ENCODE measurements at places on chromosomes 4 and X.

DNA sequence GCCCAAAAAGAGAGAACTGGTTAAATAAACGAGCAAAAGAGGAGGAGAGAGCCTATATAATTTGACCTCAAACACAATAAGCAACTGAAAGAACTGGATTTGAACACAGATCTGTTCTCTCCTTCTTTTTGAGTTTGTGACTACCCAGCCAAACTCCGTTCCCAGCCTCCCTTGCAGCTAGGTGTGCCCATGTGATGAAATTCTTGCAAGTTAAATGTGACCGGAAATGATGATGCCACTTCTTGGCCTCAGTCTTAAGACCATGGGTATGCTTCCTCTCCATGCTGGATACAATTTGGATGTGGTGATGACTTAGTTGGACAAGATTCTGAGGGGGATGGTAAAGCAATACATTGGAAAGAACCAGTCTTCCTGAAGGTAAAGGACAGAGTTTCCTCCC is 204.1 kb downstream of the PTTG2 start:
- DNase-seq, result no peak

DNA sequence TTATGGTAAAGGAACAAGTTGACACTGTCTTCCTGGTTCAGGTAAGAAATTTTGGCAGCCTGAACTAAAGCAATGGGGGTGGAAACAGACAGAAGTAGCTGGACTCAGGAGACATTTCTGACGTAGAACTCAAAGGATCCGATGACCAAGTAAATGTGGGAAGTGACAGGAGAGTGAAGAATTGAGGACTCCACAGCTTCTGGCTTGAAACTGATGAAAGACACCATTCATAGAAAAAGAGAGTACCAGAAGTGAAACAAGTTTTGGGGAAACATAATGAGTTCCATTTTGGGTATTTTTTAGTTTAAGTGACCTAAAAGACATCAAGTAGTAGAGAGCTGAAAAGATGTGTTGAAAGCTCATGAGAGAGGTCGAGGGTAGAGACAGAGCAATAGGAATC is 5.7 kb downstream of the FAM120C start:
- DNase-seq, result no peak

GRCh38 chr4:5206016-5206790 is 154.9 kb downstream of the STK32B start:
- no peak for DNase-seq

DNA sequence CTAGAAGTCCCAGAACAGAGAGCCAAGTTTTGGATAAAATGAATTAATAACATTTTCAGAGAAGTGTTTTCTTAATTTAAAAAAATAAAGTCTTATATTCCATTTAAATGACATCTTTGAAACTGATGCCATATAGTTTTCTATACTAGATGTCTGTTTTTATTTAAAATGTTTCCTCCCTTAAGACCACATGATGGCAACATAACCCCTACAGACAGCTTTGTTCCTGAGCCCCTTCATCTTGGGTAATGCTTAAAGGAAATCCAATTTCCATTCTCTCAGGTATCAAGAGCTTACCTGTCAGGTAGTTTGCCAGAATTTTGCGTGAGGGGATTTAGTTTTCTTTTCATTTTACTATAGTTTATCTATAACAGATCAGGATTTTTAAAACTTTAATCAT is 181.4 kb upstream of the UGT8 start:
- DNase-seq, result no peak

DNA sequence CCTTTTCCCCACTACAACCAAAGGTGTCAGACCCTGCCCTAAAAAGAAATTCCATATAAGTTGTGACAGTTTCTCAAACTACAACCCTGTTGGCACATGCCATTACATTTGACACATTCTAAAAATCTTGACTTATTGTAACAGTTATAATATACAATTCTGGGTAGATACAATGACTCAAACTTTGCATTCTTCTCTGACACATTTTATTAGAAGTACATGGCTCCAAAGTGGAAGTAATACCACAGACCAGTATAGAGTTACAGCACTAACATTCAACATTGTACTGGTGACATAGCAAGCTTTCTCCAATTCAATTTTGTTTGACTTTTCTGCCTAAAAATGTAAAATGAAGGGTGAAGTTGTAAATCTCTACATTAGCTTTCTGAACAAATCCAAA is 196.6 kb upstream of the ETNPPL start:
- no peak for DNase-seq

DNA sequence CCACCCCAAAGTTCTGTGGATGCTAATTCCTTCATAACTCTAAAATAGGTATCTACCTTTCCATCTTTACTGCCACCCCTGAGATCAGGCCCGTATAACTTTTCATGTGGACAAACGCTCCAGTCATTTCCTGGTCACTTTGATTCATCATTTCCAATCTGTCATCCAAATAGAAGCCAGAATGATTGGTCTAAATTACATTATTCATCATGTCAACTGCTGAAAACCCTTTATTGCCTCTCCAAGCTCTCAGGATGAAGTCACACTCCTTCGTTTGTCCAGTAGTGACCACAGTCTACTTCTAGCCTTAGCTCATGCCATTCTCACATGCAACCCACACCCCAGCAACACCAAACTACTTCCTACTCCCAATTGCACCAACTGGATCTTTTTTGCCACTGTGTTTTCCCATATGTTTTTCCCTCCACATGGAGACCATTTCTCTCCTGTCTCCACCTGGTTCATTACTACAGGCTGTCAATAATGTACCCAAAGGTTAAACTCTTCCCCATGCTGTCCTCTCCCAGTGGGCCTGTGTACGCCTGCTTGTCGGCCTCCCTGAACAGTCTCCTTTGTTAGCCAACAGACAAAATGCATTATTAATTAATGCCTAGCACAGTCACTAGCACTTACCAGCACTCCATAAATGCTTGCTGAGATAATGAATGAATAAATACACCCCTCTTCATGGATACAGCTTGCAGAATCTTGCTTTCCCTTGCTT is 382.6 kb upstream of the NOCT start:
- DNase-seq, result no peak

GRCh38 chrX:69493193-69493592 is 10.9 kb upstream of the NALF2 start:
- DNase-seq, result no peak

- no peak for DNase-seq
Observed at GRCh38 chr4:119017636-119018035, 118.0 kb upstream of the MYOZ2 start.

- DNase-seq, result no peak
Observed at GRCh38 chr4:97643179-97643578, 500.1 kb downstream of the STPG2 start.

- DNase-seq, result no peak
Observed at GRCh38 chrX:28586286-28586685, 960 bp upstream of the IL1RAPL1 start.

- no peak for DNase-seq
Observed at GRCh38 chrX:150361070-150361776, 1.9 kb upstream of the MAMLD1 start.

DNA sequence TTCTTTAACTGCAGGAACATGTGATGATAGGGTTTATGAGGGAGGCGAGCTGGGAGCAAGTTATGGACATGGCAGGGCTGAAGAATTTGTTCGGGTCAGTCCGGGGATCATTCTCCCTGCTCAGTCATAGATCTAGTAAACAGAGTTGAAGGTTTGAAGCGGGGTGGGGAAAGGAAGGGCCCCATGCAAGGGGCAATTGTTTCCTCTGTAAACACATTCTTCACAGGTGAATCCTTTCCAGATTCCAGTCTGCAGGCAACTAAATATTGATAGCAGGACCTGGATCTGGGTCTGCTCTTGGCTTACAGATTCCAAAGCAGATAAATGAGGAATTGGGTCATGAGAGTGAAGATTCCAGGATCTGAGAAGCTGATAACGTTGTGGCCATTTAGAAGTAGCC is 44.3 kb upstream of the ARHGAP24 start:
- no peak for DNase-seq

- no peak for DNase-seq
Observed at GRCh38 chr4:8334786-8335460, 65.4 kb downstream of the HTRA3 start.

DNA sequence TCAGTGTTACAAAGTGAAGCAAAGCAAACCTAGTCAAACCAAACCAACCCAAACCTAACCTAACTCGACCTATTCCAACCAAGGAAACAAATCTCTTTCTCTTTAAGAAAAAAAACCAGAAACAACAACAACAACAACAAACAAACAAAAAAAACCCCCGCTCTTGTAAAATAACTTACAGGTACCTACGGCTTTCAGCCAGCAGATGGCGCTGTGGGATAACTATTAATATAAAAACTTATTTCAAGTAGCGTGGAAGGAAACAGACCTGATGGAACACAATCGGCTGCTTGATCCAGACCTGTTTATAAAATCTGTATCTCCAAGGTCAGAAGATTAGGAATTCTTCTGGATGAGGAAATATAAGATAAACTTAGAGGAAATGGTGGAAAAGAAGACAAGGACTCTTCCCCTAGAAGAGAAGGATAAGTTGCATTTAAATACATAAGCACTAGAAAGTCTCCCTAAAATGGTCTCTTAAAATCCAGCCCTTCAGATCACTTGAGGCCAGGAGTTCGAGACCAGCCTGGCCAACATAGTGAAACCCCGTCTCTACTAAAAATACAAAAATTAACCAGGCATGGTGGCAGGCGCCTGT is 34.4 kb upstream of the CDKL5 start:
- DNase-seq, result peak; percentile 46

DNA sequence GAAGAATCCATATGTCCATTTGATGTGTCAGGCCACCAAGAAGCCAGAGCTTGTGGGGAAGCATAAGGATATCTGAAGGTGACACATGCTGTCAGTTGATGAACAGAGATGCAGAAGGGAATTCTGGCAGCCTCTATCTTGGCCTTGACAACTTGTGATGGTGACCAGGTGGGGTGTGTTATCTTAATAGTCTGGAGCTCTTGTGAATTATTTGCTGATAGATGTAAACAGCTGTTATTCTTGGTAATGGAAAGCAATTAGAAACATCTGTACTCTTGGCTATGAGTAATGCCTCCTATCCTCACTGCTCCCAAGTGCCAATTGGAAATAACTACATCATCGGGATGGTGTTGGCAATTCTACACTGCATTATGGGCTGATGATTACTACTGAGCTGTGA is 51.9 kb downstream of the NAA11 start:
- DNase-seq, result no peak

- no peak for DNase-seq
Observed at GRCh38 chr4:123784626-123785025, 388.0 kb downstream of the SPRY1 start.

- no peak for DNase-seq
Observed at GRCh38 chr4:24322995-24323394, 261.4 kb downstream of the DHX15 start.

GRCh38 chr4:182914357-182914756 is 2.8 kb downstream of the DCTD start:
- no peak for DNase-seq

DNA sequence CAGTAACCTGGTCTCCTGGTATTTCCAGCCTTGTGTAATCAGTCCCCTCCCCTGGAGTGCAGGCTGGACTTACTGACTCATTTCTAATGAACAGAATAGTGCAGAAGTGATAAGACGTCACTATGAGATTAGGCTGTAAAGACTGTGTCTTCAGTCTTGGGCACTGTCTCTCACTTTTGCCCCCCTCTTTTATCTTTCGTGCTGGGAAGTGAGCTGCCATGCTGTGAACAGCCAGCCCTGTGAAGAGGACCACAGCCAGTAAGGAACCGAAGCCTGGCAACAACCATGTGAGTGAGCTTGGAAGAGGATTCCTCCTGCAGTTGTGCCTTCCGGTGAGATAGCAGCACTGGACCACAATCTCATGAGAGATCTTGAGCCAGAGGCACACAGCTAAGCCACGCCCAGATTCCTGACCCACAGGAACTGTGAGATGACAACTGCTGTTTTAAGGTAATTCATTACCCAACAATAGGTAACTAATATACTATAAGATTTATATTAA is 67.5 kb upstream of the GPR34 start:
- no peak for DNase-seq

GRCh38 chr4:3240936-3241522 is 7.9 kb upstream of the MSANTD1 start:
- no peak for DNase-seq

GRCh38 chrX:38754102-38754790 is 47.0 kb upstream of the MID1IP1 start:
- no peak for DNase-seq

DNA sequence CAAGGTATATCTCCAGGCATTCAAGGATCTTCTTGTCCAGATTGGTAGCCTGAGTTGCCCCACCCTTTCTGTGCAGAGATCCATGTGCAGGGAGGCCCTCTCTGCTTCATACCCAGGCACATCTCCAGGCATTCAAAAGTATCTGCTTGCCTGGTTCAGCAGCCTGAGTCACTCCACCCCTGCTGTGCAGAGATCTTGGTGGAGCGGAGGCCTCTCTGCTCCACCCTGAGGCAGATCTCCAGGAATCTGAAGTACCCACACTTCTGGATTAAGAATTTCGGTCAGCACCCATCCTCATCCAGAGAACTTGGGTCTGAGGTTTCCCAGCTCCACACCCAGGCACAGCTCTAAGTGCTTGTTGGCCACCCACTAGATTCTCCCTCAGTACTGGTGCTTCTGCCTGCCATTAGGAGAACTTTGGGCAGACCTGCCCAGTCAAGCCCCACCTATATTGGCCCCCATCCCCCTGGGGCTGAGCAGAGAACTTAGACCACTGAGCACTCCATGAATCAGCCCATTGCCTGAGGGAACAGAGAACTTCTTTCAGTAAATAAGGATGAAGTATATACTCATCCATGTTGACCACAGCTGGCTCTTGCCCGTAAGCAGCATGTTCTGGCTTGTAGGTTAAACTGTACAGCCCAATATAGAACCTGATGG is 199.5 kb upstream of the ZCCHC13 start:
- no peak for DNase-seq

GRCh38 chr4:186024637-186025407 is 44.1 kb upstream of the TLR3 start:
- no peak for DNase-seq

- DNase-seq, result no peak
Observed at GRCh38 chrX:46582966-46583365, 9.4 kb downstream of the CHST7 start.

DNA sequence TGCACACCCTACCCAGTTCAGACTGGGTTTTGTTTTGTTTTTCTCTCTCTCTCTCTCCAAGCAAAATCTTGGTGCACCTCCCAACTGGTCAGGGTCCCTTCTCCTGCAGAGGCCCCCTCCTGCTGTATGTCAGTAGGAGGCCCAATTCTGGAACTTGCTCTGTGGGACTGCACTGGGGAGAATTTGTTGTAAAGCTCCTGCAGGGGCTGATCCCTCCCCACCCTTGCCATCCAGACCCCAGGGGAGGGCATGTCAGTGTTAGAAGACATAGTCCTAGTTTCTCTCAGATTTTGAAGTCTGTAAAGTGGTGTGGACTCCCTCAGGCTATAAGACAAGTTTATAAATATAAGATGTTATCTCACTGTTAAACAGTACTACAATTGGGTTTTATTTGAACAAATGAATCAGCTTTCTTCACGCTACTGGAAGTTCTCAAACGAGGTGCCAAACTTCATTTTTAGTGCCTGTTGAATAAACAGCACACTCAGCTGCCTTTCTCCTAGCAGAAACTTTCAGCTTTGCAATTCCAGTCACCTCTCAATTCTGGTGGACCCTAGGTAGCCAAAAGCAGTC is 88.6 kb upstream of the FRMPD3 start:
- DNase-seq, result no peak

GRCh38 chrX:78886550-78886949 is 58.6 kb upstream of the P2RY10 start:
- no peak for DNase-seq
